Natural killer cell treated with Interleukin-12 subunit alpha and Interleukin-12 subunit beta and Interleukin-15 and Interleukin-18, amount 100 ng/mL, for 72 hours (primary cell): ENCODE measurements at places on chromosomes 7 and 10. TPM values are rescaled to one million over a fixed set of nuclear protein-coding genes. Genes with fewer than 3 reads are reported as not detected.

DNA sequence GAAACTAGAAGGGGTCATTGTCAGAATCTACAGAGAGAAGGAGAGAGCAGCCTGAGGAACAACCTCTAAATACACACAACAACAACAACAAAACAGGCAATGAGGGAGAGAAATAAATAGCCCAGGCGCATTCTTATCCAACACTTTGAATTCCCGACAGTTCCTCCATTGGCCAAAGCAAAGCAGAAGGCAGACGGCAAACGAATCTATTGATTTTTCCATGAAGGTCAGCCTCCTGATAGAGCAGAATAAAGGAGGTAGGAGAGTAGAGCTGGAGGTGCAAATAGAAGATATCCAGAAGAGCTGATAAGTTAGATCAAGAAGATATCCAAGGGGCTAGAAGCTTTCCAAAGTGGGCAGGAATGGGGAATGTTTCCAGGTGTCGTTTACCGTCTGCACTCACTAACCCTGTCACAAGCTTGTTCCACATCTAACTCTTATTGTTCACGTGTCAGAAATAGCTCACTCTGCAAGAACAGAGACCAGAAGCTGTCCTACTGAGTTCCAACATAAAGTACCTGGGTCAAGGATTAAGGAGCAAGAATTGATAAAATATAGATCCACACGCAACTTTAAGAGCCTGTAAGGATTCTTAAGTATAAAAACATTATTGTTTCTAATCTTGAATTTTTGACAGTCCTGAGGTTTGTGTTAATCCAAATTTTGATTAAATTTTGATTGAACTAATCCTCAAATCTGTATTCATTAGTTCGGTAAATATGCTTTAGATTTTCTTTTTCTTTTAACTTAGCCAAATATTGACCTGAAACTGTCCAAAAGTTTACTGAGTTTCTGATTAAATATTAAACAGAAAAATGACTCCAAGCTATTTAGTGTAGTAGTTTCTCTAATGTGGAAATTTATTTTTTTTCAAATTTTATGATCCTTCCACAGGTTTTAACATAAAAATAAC is 45.7 kb downstream of the PTN start:
- H3K27me3 ChIP-seq, result no peaks in the 10 kb centered on the region
- no peak overlapping the region for H3K27ac ChIP-seq
- no peak overlapping the region for H3K4me3 ChIP-seq
- H3K36me3 ChIP-seq, result no peaks in the 10 kb centered on the region

GRCh38 chr7:35971133-35971891 is 170.5 kb downstream of the SEPTIN7 start:
- no peak for DNase-seq
- H3K36me3 ChIP-seq, result no peaks in the 10 kb centered on the region
- H3K27ac ChIP-seq, result no peak overlapping the region
- H3K4me1 ChIP-seq, result peaks cover 4% of the 10 kb centered on the region

- no peak for DNase-seq
- H3K27me3 ChIP-seq, result peaks cover 13% of the 10 kb centered on the region
- H3K4me1 ChIP-seq, result no peaks in the 10 kb centered on the region
- no peak overlapping the region for H3K27ac ChIP-seq
Observed at GRCh38 chr10:115024371-115024770, 68.8 kb upstream of the ATRNL1 start.

GRCh38 chr10:6052247-6053221 is 9.6 kb downstream of the IL2RA start:
- peaks cover 88% of the 10 kb centered on the region for H3K4me1 ChIP-seq
- H3K36me3 ChIP-seq, result peaks cover 61% of the 10 kb centered on the region
- H3K4me3 ChIP-seq, result peak overlapping the region; percentile 89
- H3K27me3 ChIP-seq, result no peaks in the 10 kb centered on the region

GNAT3 gene
- total RNA-seq, result not detected

DNA sequence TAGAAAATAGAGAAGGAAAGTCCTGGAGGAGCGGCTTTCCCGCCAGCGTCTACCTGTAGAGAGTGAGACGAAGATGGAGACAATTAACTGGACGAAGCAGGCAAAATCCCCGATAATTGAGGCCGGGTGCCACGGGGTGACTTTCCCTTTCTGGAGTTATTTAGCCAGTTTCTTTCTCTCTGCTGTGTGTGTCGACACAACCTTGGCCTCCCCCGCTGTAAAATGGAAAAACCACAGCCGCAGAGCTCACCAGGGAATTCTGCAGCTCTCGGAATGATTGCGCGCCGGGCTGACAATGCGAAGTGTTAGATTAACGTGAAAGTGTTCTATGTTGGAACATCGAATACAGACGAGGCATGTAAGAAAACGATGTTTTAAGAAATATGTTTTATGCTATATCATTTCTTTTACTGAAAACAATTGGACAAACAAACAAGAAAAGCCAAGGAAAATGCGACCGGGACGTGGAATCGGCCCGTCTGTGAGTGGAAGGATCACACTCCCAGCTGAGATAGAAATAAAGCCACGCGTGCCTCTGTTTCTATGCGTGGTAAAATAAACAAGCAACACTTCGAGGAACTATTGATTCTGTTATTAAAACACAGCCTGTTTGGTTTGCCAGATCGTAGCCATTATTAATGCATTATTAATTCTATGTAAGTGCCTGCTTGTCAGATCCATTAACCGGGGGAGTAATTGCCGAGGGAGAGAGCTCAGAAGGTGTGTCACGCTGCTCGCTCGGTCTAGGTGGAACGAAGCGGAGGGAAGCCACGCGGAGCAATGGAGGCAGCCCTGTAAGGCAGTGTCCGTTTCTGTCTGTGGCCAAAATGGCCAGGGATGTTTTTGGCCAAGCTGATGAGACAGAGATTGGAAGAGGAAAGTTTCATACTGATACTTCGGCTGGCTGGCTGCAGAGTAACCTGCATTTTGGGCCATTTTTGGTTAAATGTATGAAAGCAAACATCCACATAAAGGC is 129.4 kb downstream of the DNAJB6 start:
- H3K4me3 ChIP-seq, result no peak overlapping the region
- peaks cover 24% of the 10 kb centered on the region for H3K27me3 ChIP-seq
- no peak for DNase-seq

GRCh38 chr7:27277628-27278027 is 35.0 kb downstream of the EVX1 start:
- peaks cover 5% of the 10 kb centered on the region for H3K36me3 ChIP-seq
- H3K4me1 ChIP-seq, result no peaks in the 10 kb centered on the region
- H3K4me3 ChIP-seq, result no peak overlapping the region
- no peak overlapping the region for H3K27ac ChIP-seq

DNA sequence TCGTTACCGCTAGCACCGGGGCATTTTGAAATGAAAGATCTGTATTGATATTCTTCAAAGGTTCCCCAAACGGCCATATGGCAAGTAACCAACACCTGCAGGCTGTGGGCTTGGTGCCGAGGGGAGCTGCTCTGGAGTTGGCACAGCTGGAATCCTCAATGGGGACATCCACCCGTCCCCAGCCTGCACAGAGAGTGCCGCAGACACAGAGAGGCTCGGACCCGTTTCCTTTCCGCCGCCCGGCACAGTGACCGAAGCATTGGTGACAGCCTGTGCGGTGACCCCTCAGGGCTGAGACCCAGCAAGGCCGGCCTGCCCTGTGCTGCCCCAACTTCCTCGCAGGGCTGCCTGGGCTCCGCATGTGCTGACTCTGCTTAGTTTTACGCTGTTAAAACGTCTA is 4.5 kb downstream of the CFAP46 start:
- H3K4me3 ChIP-seq, result no peak overlapping the region
- H3K4me1 ChIP-seq, result peaks cover 5% of the 10 kb centered on the region
- H3K27me3 ChIP-seq, result peaks cover 5% of the 10 kb centered on the region
- H3K36me3 ChIP-seq, result no peaks in the 10 kb centered on the region
- DNase-seq, result no peak
- no peak overlapping the region for H3K27ac ChIP-seq

BICC1 gene
- total RNA-seq, result not detected

AGR2 gene
- total RNA-seq, result not detected

- peaks cover 4% of the 10 kb centered on the region for H3K27me3 ChIP-seq
- no peaks in the 10 kb centered on the region for H3K4me1 ChIP-seq
- no peak overlapping the region for H3K4me3 ChIP-seq
- no peak overlapping the region for H3K27ac ChIP-seq
- no peaks in the 10 kb centered on the region for H3K36me3 ChIP-seq
Observed at GRCh38 chr10:80609331-80609730, 71.6 kb downstream of the SH2D4B start.

GRCh38 chr10:33967606-33968120 is 633.2 kb upstream of the NRP1 start:
- H3K4me3 ChIP-seq, result no peak overlapping the region
- H3K4me1 ChIP-seq, result no peaks in the 10 kb centered on the region
- H3K27me3 ChIP-seq, result peaks cover 37% of the 10 kb centered on the region
- H3K27ac ChIP-seq, result no peak overlapping the region

DNA sequence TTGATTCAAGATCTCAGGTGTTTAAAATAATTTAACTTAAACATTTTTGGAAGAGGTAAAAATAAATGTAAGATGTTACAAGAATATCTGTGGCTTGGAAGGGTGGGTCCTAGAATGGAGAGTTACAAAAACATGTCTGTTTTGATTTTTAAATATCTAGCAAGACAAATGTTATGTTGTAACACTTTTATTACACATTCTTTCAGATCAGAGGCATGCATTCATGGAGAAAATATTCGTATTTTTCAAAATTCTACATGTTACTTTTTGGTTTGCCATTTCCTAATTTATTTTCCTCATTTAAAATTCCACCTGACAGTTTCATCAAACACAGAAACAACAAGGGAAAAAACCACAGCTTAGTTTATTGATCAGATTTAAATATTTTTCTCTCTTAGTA is 10.0 kb downstream of the WBP1L start:
- DNase-seq, result no peak

GRCh38 chr10:117322260-117322659 is 53.0 kb downstream of the PDZD8 start:
- H3K36me3 ChIP-seq, result no peaks in the 10 kb centered on the region
- H3K27ac ChIP-seq, result no peak overlapping the region
- peaks cover 21% of the 10 kb centered on the region for H3K4me1 ChIP-seq
- H3K4me3 ChIP-seq, result no peak overlapping the region
- no peaks in the 10 kb centered on the region for H3K27me3 ChIP-seq

DNA sequence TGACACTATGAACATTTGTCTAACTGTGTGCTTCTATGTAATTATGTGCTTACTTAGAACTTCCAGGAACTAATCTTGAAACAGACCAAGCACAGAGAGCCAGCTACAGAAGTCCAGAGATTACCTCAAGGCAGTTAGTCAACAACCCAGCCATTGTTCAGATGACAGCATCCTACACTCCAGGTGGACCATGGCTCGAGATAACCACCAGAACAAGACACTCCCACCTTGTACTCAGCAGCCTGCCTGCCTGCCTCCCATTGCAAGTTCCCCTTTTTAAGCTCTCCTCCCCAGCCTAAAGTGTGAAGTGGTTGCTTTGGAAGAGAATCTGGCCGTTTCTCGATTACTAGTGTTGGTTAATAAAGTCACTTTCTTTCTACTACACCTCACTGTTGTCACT is 1080.6 kb upstream of the LRRN3 start:
- no peaks in the 10 kb centered on the region for H3K4me1 ChIP-seq
- H3K27ac ChIP-seq, result no peak overlapping the region
- DNase-seq, result no peak
- H3K27me3 ChIP-seq, result no peaks in the 10 kb centered on the region
- H3K36me3 ChIP-seq, result no peaks in the 10 kb centered on the region
- H3K4me3 ChIP-seq, result no peak overlapping the region

- no peaks in the 10 kb centered on the region for H3K36me3 ChIP-seq
- H3K27me3 ChIP-seq, result peaks cover 5% of the 10 kb centered on the region
- no peak overlapping the region for H3K27ac ChIP-seq
- DNase-seq, result no peak
Observed at GRCh38 chr10:30822693-30823465, 193.3 kb upstream of the LYZL2 start.

CDC14C gene
- total RNA-seq, result not detected

STK17A gene
- 61.7 TPM for total RNA-seq

ZNF282 gene
- total RNA-seq, result 46.7 TPM

GRCh38 chr7:30166155-30166840 is 31.5 kb downstream of the MTURN start:
- H3K27ac ChIP-seq, result no peak overlapping the region
- H3K4me3 ChIP-seq, result no peak overlapping the region
- H3K36me3 ChIP-seq, result no peaks in the 10 kb centered on the region
- no peaks in the 10 kb centered on the region for H3K27me3 ChIP-seq
- peaks cover 29% of the 10 kb centered on the region for H3K4me1 ChIP-seq

GRCh38 chr10:91944880-91945630 is 21.5 kb downstream of the BTAF1 start:
- peaks cover 19% of the 10 kb centered on the region for H3K4me1 ChIP-seq
- H3K27me3 ChIP-seq, result no peaks in the 10 kb centered on the region
- H3K27ac ChIP-seq, result peak overlapping the region; percentile 90
- H3K36me3 ChIP-seq, result peaks cover 5% of the 10 kb centered on the region
- no peak for DNase-seq

GRCh38 chr10:122879339-122880273 is at the start of gene FAM24B:
TSS of gene FAM24B (minus strand) at chr10:122879581. CDS start at chr10:122850515, 29,066 bp downstream.
- peaks cover 52% of the 10 kb centered on the region for H3K4me1 ChIP-seq
- H3K36me3 ChIP-seq, result peaks cover 7% of the 10 kb centered on the region
- peak within 1 kb of the TSS; percentile 92 for H3K4me3 ChIP-seq
- peak; percentile 95 for DNase-seq
- no peaks in the 10 kb centered on the region for H3K27me3 ChIP-seq
- H3K27ac ChIP-seq, result peak within 1 kb of the TSS; percentile 90

OIT3 gene
- total RNA-seq, result not detected

SFRP5 gene
- total RNA-seq, result not detected
